Stimulated activated CD8-positive, alpha-beta memory T cell treated with anti-CD3 and anti-CD28 coated beads, Interleukin-15, amount 100 ng/mL, for 4 hours (primary cell): ENCODE measurements at places on chromosomes 7 and 10.

DNA sequence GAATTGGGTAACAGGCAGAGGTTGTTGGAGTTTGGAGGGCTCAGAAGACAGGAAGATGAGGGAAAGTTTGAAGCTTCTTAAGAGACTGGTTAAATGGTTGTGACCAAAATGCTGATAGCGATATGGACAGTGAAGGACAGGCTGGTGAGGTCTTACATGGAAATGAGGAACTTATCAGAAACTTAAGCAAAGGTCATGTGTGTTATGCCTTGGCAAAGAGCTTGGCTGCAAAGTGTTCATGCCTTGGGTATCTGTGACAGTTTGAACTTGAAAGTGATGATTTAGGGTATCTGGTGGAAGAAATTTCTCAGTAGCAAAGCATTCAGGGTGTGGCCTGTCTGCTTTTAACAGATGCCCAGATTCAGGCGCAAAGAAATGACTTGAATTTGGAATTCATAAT is 64.5 kb upstream of the EEPD1 start:
- no peak for DNase-seq

DNA sequence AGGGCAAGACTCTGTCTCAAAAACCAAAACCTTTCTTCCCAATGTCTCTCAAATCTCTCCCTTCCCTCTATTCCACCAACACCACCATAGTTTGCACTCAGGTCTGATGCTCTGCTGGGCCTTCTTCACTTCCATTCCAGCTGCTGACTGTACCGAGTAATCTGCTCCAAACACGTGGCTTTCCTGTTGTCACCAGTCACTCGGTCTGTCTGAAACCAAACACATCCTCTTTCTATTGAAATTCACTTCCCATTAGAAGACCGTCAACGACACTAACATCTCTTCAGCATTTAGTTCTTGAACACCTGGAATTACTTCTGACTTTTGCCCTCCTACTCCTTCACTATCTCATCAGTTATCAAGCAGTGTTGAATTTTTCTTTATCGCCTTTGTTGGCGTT is 4.7 kb upstream of the NRF1 start:
- no peak for DNase-seq

DNA sequence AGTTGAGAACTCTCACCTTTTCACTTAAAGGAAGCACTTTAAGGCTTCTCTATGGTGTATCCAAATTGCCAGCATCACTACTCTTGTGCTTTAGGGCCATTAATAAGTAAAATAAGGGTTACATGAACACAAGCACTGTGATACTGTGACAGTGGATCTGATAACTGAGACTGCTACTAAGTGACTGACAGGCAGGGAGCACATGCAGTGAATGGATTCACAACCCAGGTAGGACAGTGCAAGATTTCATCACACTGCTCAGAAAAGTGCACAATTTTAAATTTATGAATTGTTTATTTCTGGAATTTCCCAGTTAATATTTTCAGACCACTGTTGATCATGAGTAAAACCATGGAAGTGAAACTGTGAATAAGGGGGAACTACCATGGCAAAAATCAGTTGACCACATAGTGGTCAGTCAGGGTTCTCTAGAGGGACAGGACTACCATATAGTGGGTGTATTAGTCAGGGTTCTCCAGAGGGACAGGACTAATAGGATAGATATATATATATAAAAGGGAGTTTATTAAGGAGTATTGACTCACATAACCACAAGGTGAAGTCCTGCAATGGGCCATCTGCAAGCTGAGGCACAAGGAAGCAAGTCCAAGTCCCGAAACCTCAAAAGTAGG is 20.9 kb upstream of the CYP51A1 start:
- DNase-seq, result no peak

- DNase-seq, result no peak
These were observed 64.0 kb downstream of the ERCC6 start for GRCh38 chr10:49474901-49475300.

- DNase-seq, result no peak
These were observed 35.0 kb upstream of the ABCB4 start for GRCh38 chr7:87510411-87510875.

DNA sequence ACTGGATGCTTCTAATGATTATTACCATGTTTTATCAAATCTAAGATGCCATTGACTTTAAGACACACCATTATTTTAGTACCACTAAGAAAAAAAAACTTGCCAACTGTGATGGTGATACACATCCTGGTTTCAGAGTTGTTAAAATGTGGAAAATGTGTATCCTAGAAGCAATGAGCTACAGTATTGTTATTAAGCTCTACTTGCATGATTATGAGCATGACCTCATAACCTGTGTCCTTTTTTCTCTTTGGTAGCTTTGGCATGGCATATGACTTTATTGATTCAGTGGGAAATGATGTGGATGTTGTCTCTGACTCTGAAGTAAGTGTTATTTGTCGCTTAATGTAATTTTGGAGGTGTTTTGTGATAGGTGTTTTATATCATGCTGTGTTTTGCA is 3.3 kb downstream of the EDRF1 start:
- no peak for DNase-seq
